H4 (cell line): ENCODE measurements at places on chromosomes 5 and 9. TPM values are rescaled to one million over a fixed set of nuclear protein-coding genes. Genes with fewer than 3 reads are reported as not detected.

DNA sequence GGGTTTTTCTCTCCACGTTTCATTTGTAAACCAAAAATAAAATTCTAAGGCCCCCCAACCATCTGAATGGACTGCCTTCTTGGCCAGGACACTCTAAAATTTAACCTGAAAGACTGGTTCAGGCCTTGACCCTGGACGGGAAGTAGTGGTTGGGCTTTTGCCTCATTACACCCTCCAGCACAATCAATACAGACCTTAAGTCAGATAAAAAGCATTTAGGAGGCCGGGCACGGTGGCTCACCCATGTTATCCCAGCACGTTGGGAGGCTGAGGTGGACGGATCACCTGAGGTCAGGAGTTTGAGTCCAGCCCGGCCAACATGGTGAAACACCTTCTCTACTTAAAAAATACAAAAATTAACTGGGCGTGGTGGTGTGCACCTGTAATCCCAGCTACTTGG lies 91.6 kb upstream of the PPP1R26 start:
- no peak for DNase-seq

GRCh38 chr9:72592502-72593403 lies 71.3 kb downstream of the TMC1 start:
- DNase-seq, result peak; percentile 73

GRCh38 chr9:133403766-133404453 lies 13.9 kb downstream of the REXO4 start:
- no peak for DNase-seq

- peak; percentile 63 for DNase-seq
Observed at GRCh38 chr9:37936965-37937364, 33.0 kb upstream of the SLC25A51 start.

DNA sequence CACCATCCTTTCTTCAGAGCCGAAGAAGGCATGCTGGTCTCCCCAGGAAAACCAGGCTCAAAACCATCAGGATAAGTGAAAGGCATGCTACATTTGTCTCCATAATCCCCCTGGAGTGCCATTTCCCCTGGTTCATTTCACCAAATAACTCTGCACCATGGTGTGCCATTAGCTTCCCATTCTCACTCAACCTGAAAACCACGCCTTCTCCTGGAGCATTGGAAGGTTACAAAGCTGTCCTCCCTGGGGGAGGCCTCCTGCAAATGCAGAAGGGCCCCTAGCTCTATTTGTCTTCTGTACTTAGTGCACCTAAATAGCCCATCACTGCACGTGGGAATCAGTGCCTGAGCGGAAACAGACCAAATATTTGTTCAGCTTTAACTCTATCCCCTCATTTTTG lies 90.2 kb upstream of the ICE1 start:
- no peak for DNase-seq

DNA sequence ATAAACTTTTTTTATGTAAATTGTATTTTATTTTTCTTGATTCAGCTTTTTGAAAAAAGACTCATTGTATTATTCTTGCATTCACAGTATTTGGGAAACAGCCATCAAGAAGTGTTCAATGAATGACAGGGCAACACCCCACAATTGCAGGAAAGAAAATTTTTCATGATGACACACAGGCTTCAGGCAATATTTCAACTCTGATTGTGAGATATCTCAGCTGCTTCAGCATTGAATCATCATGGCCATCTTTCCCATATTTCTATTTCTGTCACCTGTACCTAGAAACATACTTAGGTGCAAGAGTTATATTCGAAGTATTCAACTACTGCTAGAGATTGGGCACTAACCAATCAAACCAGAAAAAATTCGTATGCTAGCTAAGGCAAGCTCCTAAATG lies 446.0 kb downstream of the ISL1 start:
- no peak for DNase-seq

GRCh38 chr9:132945186-132946130 lies 1.0 kb upstream of the TSC1 start:
- DNase-seq, result no peak

DNA sequence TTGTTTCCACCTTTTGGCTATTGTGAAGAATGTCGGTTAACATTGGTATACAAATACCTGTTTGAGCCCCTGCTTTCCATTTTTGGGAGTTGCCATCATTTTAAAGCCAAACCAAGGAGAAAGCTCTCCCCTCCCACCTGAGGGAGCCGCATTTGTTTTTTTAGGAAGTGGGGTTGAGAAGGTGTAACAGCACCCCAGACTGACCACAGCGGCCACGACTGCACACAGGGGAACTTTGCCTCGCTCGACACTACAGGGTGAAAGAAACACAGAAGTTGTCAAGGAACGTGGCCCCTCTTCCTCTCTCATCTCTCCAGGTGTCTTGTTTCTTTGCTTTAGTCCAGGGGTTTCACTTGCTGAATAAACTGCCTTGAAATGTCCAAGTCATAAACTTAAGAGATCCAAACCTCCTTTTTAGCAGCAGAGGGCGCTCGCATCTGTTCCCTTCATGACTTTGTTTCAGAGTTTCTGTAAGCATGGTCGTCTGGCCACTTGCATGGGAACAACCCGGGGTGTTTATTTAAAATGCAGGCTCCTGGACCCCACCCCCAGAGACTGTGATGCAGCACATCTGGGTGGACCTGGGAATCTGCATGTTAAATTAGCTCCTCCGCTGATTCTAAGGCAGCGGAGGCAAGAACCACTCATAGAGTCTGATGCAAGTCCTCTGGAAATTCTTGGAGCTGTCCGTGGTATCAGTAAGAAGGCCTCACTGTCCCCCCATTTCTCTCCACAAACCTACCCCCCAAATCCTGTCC lies 2.1 kb upstream of the TTLL11 start:
- DNase-seq, result peak; percentile 39

DNA sequence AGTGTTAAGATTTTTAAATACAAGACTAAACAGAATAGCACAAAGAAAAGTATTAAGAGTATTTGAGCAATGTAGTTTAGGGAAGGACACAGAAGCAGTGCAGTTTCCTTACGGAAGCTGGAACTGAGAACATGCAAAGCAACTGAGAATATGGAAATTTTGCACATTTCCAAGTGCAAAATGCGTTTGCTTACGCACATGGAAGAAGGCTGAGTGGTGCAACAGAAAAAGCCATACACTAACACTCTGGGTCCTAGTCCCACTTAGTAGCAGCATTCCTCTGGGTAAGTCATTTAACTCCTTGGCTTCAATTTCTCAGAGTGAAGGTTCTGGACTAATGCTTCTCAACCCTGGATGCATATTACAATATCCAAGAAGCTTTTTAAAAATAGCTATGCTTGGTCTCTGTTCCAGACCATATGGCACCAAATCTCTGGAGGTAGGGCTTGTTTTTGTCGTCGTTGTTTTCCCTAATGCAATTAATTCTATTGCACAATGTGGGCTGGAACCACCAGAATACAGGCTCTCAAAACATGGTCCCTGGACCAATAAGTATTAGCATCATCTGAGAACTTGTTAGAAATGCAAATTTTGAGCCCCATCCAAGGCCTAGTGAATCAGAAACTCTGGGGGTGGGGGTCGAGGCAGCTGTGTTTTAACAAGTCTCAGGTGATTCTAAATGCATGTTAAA lies 65.2 kb upstream of the DEPDC1B start:
- no peak for DNase-seq

The CYSRT1 gene
- 0.14 and 0.37 TPM in 2 replicates for total RNA-seq

The UBE2B gene
- 36.0 and 43.8 TPM in 2 replicates for total RNA-seq

The FGF10 gene
- not detected in 2 replicates for total RNA-seq

The SH3TC2 gene
- 0.95 and 2.1 TPM in 2 replicates for total RNA-seq
